ENCODE measurements at places on chromosomes 2 and 18.

DNA sequence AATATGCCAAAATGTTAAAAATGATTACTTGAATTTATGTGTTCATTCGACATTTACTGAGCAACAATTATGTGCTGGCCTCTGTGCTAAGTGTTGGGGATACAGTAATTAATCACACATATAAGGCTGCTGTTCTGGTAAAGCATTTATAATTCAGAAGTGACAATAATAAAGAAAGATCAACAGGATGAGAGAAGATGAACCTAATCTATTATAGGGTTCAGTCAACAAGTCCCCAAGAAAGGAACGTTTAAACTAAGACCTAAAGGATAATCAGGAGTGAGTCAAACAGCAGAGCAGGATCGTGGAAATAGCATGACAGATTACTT lies 60.1 kb upstream of the COX7A2L start:
- no peak for DNase-seq

GRCh38 chr2:200810252-200810997 lies 1.3 kb upstream of the BZW1 start:
- no peak for DNase-seq

DNA sequence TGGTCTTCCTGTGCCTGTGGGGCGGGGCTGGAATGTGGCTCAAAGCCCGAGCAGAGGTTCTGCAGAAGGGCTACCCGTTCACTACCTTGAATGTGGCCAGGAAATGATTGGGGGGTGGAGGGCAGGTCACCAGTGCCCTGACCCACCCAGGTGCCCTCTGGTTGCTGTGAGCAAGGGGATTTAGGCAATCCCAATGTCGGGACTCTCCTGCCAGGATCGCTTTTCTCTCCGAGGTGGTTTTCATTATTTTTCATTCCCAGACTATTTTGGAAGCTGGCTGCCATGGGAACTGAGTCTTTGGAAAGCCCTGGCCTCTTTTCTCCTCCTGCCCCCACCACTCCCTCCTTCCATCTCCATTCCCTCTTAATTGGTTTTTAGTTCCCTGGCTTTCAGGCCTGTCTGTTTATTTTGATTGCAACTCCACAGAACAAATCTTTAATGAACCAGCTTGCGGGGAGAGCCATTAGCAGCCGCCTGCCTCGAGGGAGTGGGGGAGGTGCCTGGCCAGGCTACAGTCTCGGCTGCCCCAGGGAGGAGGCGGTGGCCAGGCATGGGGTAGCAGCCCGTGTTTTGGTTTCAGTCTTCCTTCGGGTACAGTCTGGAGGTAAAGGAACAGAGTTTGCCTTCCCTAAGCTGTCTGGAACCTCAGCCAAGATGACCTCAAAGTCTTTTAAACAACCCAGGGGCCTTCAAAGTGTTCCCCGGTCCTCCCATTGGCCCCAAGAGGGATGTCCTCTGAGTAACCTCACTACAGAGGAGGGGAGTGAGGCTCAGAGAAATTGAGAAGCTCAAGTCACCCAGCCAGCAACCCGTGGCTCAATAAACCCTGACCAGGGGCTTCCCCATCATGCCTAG lies 114.4 kb upstream of the HAAO start:
- no peak for DNase-seq

- DNase-seq, result peak; percentile 16
Measured at GRCh38 chr2:62344472-62344871, 148.6 kb downstream of the B3GNT2 start.

GRCh38 chr2:146894514-146894913 lies 950.3 kb upstream of the ACVR2A start:
- no peak for DNase-seq

DNA sequence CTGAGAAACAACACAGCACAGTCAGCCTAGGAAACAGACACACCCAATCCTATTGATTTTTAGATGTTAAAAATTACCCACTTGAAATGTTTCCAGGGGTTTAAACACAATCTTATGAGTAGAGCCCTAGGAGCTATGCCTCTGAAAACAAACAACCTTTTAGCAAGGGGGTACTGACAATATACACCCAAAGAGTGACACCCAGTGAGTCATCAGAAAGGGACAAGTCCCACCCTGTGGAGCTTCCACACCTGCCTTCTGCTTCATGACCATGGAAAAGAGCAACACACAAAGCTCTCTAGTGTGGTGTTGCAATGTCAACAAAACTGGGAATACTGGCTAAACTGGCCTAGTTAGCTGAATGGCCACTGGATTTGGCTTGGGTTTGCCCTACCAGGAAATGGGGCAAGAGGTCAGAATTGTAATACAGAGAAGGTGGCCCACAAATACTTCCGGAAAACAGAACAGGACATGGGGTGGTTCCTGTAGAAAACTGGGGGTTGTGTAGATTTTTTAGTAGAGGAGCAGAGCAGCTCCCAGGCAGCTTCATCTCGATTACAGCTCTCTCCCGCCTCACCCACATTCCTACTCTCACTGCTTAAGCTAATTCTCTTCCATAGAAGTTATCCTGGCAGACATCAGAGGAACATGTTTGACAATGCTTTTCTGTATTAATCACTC lies 98.2 kb downstream of the GAREM1 start:
- DNase-seq, result no peak

GRCh38 chr18:36872329-36872728 lies 43.4 kb downstream of the KIAA1328 start:
- DNase-seq, result no peak

GRCh38 chr18:63844254-63844653 lies 43.3 kb upstream of the SERPINB2 start:
- peak; percentile 12 for DNase-seq

- no peak for DNase-seq
Measured at GRCh38 chr2:74620671-74621070, 27.5 kb downstream of the M1AP start.

DNA sequence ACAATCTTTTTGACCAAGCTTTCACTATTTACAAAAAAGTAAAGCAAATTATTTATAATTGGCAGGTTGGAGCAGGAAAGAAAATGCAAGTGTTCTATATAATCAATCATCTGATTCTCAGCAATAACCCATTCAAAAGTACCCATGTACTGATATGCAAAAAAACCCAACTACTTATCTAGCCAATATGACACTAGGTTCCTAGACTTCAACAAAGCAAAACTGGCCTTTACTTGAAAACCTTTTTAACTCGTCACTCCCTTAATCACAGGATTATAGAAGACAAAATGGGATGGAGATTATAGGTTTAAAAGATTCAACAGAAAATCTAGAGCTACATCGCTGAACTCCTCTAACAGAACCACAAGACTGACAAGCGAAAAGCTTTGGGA lies 3.6 kb downstream of the TLK1 start:
- DNase-seq, result no peak

GRCh38 chr2:3628800-3629199 lies 29.2 kb upstream of the ALLC start:
- DNase-seq, result no peak

DNA sequence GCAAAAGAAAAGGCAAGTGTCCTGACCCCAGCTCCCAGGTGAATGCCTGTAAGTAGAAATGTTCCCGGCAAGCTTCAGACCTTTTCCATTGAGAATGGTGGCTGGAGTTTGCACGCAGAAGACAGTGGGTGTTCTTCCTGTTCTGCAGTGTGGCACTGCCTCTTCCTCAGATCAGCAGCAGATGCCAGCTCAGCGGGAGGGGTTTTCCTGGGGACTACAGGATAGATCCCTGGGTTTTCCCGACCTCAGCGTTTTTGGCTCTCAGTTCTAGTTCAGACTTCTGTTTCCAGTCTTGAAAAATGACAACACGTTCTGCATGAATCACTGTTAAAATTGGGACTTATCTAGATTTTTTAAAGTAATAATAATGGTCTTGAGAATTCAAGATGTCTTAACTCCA lies 39.2 kb downstream of the GRHL1 start:
- no peak for DNase-seq

GRCh38 chr2:120550282-120550681 lies 185.4 kb upstream of the GLI2 start:
- no peak for DNase-seq

DNA sequence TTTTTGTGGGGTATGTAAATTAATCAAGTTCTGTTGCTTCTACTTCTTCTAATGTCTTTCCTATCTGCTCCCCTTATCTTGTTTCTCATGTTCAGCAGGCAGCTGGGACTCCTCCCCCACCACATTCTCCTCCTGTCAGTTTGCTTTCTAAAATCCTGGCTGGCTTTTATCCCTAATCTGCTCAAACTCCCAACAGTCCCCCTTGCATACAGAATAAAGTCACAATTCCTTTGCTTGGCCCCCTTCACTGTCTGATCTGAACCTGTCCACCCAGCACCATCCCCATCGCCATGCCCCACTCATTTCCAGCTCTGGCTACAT lies 2.2 kb downstream of the CFAP221 start:
- no peak for DNase-seq

GRCh38 chr2:157627594-157628476 lies 829 bp downstream of the ACVR1C start:
- DNase-seq, result peak; percentile 9

DNA sequence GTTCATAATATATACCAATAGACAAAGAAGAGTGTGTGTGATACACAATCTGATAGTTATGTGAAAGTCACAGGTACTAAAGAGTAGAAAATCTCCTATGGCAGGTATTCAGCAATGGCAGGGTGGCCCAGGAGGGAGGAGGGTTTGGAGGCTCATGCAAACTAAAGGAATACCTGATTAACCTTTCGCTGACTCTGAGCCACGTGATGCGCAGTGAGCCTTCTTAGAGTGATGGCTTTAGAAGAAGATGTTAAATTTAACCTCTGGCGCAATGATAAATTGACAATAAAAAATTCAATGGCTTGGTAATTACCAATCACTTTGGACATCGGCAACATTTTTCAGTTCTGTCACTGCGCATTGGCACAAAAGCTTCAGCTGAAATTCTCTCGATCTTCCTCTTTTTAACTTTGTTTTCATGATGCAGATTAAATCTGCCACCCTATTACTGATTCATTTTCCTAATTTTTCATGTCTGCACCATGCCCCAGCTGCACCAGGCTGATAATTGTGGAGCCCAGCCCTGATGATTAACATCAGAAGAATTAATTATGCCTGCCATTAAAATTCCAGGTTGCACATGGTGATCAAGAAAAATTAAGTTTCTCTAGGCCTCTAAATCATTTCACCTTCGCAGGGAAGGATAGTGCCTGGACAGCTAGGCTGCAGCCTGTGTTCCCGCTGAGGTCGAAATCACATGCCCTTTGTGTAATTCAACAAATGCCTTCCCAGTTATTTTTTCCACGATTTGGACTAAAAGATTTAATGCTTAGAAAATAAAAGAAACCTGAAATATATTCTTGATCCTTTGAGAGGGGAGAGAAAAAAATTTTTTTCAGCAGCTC lies 250.6 kb upstream of the HNRNPA3 start:
- DNase-seq, result no peak

DNA sequence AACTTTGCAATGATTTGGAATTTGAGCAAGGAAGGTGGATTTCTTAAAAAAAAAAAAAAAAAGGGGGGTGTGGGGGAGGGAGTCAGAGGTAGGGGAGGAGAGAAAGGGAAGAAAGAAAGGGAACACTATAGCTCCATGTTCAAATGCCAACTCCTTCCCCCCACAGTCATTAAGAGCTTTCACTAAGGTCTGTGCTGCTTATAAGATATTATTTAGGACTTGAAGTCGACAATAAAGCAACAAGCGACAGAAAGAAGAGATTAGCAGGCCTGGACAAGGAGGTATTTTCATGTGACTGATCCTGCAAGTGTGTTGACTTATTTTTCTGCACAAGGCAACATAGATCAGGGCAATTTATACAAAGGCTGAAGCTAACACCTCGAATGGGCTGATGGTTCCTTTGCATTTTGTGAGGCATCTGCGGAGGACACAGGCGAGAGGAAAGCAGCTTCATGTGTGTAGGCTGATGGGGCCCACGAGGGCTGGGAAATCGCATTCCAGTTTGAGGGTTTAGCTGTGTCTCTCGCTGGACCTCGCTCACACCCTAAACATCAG lies 382.0 kb downstream of the SOX11 start:
- DNase-seq, result no peak

GRCh38 chr2:43399515-43400264 lies 173.3 kb upstream of the ZFP36L2 start:
- no peak for DNase-seq

GRCh38 chr2:159137511-159138241 lies 148.8 kb downstream of the WDSUB1 start:
- DNase-seq, result no peak

GRCh38 chr2:20355131-20355530 lies 4.5 kb upstream of the PUM2 start:
- DNase-seq, result no peak

GRCh38 chr2:105362862-105363591 lies 25.7 kb downstream of the C2orf49 start:
- DNase-seq, result no peak

DNA sequence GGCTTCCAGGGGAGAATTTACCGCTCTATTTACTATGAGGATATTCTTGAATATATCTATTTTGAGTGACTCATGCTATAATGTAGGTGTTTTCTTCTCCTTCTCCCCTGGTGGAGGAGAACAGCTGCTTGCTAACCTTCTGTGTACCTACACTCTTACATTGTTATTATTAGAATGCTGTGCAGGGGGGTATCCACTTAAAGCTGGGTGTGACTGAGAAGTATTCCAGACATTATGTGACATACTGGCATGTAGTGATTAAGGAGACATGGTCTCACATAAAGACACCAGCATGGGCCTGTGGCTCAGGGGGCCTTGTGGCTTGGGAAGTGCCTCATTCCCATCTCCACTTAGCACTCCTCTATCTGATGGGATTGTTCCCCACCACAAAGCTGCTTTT lies 287.9 kb downstream of the PTPRM start:
- no peak for DNase-seq

DNA sequence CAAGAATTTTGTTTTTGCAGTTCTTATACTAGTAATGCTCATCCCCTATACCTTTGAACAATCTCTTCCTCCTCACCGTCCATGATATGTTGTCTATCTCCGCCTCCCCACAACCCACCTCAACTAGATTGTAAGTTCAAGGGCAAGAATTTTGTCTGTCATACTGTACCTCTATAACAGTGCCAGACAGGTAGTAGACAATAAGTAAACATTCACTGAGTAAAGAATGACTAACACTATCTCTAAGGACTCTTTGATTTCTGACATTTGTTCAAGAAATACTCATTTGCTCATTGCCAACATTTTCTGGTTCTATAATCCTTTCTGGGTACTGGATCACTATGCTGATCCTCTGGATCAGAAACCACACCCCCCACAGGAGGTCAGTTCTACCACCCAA lies 82.4 kb downstream of the EXOC6B start:
- DNase-seq, result no peak

DNA sequence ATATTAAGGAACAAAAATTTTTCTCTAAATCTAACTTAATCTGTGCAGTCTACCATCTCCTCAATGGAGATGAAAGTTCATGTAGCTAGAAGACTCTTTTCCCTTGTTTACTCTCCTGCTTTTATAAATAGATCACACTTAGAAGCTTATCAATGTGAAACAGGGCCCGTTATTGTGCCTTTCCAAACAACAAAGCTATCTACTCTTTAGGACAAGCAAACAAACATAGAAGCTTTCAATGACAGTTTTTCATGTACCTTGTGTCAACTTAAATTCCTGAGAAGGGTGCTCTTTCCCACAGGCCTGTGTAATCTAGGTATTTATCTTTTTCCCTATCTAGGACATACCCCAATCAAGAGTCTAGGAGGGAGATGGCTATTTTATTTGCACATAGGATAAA lies 247.8 kb upstream of the CWC22 start:
- no peak for DNase-seq

All from T-helper 2 cell (primary cell).